ENCODE measurements at places on chromosomes 16 and 17.

DNA sequence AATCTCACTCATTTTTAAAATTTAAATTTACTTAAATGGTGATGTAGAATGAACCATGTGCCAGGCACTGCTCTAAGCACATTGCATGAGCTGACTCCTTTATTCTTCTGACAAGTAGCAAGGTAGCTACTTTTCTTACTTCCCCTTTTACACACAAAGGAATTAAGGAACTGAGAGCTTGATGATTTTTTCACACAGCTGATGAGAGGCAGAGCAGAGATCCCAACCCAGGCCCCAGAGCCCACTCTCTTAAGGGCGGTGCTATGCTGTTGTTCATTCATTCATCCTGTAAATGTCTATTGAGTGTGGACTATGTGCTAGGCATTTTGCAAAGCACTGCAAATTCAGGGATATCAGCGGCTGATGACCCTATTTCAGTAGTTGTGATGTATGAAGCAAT lies 17.9 kb downstream of the SEC14L5 start:
- no peak for DNase-seq

DNA sequence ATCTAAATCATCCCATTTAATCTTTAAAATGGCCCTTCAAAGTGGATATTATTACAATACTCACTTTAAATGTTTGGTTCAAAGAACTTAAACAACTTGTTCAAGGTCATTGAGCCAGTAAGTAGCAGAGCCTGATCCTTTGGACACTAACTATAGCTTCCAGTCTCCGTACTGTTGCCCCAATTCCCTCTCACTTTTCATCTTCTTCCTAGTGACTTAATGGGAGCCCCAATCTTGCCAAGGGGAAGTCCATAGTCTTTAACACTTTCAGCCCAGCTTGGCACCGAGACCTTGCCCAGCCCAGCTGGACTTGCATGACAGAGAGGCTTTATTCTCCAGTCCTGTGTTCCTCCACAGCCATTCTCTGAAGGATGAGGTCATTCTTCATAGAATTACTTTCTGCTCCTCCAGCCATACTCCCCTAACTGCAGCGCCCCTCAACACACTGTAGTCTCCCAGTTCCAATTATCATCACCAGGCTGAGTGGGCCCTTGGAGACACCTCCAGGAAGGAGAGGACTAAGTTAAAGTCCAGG lies 49.2 kb upstream of the NLK start:
- DNase-seq, result no peak

DNA sequence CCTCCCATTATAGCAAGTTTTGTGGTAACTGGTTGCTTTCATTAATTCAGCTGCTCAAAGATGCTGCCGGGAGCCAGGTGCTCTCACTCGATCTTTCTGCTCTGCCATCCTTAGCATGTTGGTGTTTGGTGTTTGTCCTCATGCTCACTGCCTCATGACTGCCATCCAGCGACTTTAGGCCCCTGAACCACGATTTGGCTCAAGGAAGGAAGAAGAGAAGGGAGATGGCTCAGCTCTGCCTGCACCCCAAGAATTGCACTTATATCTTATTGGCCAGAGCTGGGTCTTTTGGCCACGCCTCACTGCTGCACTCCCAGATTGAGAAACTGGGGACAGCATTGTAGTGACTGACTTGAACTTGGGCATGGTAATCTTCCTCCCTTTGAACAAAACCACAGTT lies 52.7 kb downstream of the ARSG start:
- no peak for DNase-seq

DNA sequence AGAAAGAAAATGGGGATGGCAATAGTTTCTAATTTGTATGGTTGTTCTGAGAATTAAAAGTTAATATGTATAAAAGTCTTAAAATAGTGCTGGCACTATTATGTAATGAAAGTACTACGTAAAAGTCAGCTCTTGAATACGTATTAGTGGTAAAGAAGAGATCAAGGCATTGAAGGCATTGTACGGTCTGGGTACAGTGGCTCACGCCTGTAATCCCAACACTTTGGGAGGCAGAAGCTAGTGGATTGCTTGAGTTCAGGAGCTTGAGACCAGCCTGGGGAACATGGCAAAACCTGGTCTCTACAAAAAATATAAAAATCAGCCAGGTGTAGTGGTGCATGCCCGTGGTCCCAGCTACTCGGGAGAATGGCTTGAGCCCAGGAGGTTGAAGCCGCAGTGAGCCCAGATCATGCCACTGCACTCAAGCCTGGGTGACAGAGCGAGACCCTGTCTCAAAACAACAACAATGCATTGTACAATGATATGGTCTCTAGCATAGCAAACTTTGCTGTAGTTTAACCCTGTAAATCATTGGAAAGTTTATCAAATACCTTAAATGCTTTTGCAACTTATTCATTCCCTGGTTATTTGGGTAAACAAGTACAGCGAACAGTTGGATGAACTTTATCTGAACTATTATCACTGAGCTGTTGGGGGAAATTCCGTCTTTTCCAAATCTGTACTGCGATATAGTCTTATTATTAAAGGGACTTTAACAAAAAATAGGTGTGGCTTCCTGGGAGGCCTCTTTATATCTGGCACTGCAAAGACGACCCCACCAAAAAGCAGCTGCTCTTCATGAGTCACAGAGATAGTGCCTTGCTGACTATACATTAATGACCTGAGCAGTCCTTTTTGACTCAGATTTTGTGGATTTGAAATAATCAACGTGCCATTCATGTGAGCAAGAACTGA lies 73.6 kb downstream of the GPRC5B start:
- no peak for DNase-seq

DNA sequence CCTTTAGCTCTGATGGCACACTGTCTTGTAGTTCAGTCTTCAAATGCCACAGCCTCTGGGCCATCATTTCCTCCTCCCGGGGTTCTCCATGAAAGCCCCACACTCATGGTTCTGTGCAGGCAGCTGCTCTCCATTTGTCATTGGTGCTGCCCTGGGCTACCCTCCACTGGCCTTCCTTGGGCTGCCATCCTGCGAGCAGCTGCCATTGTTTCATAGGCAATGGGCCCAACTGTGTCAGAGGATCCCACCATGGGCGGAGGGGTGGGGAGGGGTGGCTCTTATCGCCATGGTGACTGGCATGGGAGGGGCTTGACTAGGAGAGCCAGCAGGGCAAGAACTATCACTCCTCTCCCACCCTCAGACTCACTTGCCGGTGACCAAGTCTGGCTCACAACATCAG lies 38.6 kb upstream of the BRD7 start:
- no peak for DNase-seq

GRCh38 chr17:27597188-27597580 lies 33.8 kb upstream of the LGALS9 start:
- DNase-seq, result no peak

GRCh38 chr17:30550512-30551273 lies 73.5 kb downstream of the GOSR1 start:
- no peak for DNase-seq

DNA sequence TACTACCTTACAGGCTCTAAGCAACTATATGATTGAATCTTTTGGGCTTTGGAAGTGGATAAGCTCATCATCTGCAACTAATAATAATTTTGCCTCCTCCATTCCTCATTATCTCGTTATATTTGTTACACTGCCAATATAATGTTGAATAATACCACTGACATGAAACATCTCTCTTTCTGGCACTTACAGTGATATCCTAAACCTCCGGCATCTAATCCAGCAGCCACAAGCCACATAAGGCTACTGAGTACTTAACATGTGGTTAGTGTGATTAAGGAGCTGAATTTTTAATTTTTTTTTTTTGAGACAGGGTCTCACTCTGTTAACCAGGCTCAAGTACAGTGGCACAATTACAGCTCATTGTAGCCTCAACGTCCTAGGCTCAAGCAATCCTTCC lies 9.6 kb downstream of the CDC42EP4 start:
- DNase-seq, result no peak

- no peak for DNase-seq
These were observed 895 bp downstream of the ANKRD40CL start for GRCh38 chr17:50766222-50767023.

DNA sequence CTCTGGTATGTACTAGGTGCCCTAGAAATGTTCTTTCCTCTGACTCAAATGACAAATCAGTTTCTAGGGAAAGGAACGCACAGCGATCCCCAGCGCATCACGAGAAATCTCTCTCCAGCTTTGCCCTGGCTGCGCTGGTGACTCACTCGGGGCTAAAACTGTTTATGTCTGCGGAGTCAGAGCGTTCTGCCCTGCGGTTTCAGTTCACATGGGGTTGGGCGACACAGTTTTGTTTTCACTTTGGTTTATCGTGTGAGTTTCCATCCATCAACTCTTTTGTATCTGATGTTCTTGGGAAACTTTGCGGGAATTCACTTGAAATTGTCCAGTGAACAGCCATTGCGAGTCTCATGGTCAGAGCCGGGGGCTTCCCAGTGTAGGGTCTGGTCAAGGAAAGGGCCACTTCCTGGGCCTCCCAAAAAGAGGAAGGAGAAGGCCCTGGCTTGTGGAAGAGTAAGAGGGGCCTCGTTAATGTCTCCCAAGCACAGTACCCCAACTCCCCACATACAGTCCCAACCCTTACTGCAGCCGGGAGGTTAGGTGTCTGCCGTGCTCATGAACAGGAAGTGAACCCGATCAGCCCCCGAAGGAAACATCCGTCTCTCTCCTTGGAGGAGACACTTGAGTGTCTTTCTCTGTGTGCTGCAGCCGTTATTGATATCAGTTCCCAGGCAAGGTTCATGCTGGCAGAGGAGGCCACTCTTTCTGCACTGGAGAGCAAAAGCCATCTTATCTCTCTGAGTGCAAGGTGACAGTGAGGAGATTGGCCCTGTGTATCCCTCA lies 643.2 kb downstream of the WWOX start:
- peak; percentile 56 for DNase-seq

DNA sequence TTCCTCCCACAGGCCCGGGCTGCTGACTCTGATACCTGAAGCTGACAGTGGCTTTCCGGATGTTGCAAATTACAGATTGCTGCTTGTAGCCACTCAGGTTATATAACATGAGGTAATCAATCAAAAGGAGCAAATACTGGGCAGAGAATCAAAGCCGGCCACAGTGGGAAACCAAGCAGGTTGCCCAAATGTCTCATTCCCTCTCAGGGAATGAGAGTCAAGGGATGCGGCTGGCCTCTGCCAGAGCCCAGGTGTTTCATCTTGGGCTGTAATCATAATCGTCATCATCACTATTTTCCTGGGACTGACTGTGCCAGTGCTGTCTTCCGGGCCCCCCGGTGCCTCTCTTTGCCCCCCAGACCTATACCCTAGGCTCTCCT lies 292.4 kb upstream of the FOXF1 start:
- DNase-seq, result no peak

GRCh38 chr17:49738456-49739163 lies 25.3 kb downstream of the FAM117A start:
- no peak for DNase-seq

DNA sequence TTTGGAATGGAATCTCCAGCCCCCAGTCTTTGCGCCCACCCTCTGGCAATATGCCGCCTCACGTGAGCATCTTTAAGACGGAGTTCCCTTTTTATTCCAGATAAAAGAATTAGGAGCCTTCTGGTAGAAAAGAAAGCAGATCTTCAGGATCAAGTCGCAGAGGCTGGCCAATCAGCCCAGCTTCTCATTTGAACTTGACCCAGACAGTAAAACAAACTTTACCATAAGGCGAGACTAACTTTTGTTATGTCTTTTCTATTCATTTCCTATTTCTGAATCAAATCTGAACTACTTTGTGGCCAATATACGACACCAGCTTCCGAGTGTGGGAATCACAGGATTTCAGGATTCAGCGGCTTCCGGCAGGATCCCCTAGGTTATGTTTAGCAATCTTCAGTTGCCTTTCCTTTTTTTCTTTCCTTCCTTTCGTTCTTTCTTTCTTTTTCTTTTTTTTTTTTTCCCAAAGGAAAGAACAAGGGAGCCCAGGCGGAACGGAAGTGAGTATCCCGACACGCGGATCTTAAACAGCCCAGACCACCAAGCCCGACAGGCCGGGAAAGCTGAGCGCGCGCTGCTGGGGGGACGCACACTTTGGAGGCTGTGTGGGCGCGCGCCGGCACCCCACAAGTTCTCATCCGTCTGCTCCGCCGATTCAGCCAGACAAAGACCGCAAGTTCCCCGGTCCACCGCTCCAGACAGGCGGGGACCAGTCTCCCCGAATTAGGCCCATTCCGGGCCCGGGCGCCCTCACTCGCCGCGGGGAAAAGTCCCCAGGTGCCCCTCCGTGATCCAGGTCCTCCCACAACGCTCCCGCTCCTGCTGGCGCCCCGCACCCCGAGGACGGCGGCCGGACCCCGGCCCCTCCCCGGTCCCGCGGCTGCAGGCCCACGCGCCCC lies 633 bp downstream of the TBC1D16 start:
- no peak for DNase-seq

- no peak for DNase-seq
These were observed 118.2 kb downstream of the CDK5R1 start for GRCh38 chr17:32604966-32605365.

DNA sequence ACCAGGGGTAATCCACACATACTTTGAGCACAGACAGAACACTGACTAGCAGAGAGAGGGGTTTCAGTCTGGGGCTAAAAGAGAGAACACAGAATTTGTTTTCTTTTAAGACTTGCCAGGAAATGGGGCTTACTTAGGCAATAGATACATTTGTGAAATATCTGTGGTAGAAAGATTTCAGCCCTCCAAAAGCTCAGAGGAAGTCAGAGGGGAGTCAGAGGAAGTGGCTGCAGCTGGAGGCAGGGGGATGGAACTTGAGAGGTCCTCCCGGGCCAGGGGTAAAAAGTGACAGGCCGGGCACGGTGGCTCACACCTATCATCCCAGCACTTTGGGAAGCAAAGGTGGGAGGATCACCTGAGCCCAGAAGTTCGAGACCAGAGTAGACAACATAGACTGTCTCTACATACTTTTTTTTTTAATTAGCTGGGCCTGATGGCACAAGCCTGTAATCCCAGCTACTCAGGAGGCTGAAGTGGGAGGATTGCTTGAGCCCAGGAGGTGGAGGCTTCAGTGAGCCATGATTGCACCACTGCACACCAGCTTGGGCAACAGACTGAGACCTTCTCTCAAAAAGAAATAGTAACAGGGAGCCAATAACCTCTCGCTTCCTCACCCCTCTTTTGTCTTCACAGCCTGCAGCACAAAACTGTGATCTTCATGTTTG lies 49.9 kb downstream of the NLRC5 start:
- no peak for DNase-seq

- DNase-seq, result peak; percentile 43
These were observed at the start of gene ADGRG1 for GRCh38 chr16:57628008-57628781. Gene ADGRG1, plus strand, starts transcription at chr16:57628630. Its CDS starts 21,658 bp downstream, at chr16:57650288.

DNA sequence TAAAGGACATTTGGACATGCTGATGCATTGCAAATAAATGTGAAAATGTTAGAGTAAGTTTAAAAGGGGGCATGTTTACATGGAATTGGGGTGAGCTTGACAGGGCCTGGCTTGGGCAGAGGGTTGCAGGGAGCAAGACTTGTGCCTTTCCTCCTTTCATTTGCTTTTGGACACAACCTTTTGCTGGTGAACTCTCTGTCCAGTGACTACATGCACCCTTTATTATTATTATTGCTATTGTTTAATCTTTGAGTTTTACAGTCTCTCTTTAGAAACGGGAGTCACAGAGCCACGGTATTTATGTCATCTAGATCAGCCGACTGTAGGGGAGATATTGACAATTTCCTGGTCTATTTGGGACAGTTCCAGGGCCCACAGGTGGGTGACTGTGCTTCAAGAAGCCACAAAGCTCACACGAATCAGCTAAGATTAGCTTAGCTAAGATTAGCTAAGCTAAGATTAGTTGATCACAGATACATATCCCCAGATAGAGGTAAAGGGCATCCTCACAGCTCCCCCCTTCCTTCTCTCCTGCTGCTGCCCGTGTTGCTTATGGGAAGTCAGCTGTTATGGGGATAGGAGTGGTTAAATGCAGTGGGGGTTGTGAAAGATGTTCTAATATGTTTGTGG lies 28.9 kb upstream of the ETV4 start:
- DNase-seq, result no peak
